ENCODE measurements at places on chromosomes 12 and 14. TPM values are rescaled to one million over a fixed set of nuclear protein-coding genes. Genes with fewer than 3 reads are reported as not detected.

DNA sequence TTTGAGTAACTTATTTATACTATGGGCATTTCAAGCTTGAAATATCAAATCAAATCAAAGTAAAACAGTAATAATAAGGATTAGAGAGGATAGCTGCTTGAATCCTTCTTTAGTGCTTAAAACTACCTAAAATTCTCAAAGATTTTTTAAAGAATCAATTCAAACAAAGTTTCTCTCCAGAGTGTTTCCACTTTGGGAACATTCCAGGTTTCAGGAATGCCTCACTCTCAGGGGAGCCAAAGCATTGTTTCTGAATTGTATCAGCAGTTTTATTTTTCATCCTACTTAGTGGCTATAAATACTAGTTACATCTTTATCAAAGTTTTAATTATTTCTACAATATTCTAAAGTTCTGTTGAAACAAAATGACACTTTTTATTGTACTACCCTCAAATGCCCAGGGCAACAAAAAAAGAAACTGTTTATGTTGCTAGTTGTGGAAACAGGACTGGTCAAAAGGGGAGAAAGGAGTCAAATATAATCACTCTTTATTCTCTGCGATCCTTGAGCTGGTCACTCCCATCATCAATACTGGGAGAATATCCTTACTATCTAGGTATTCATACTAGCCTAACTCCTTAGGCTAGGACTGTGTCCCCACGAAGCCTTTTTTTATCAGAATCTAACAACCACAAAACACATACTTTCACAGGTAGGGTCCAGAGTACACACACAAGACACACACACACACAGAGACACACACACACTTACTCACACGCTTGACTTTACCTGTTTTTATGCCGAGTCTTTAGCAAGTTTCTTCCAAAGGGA, 598 bp downstream of the RASSF9 start:
- DNase-seq: no peak

DNA sequence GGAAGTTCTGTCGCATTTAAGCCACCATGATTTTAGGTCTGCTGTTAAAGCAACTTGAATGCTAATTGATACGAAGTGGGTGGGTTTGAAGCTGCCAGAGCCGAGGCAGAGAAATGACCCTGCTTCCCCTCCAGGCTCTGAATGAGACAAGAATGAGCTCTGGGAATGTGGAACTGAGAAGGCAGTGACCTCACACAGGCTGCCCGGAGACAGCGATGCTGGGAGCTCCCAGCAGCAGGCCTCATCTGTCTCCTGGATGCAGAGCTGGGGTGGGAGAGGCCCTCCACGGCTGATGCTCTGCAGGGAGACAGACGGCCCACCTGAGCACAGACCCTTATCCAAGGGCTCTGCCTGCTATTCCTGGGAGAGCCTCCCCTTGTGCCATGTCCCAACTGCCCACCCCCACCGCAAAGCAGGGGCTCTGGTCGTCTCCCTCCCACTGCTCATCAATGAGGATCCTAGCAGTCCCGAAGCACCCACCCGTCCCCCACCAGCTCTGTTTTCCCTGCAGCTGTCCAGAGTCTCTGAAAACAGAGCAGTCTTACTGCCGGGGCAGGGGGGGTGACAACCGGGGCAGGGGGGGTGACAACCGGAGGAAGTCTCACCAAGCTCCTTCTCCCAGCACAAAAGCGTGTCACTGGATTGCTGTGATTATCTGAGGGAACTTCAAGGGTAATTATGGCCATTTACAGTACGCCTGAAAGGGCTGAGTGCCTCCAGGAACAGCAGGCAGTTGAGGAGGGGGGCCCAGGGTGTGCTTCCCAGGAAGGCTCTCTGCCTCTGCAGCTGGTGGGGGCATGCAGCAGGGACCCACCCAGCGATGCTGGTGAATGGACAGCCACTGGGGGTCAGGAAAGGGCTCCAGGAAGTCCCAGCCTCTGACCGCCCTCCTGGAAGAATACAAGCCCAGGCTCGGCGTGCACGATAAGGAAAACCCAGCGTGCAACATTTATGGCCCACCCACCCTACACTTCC, 67.8 kb downstream of the CHGA start:
- DNase-seq: no peak

DNA sequence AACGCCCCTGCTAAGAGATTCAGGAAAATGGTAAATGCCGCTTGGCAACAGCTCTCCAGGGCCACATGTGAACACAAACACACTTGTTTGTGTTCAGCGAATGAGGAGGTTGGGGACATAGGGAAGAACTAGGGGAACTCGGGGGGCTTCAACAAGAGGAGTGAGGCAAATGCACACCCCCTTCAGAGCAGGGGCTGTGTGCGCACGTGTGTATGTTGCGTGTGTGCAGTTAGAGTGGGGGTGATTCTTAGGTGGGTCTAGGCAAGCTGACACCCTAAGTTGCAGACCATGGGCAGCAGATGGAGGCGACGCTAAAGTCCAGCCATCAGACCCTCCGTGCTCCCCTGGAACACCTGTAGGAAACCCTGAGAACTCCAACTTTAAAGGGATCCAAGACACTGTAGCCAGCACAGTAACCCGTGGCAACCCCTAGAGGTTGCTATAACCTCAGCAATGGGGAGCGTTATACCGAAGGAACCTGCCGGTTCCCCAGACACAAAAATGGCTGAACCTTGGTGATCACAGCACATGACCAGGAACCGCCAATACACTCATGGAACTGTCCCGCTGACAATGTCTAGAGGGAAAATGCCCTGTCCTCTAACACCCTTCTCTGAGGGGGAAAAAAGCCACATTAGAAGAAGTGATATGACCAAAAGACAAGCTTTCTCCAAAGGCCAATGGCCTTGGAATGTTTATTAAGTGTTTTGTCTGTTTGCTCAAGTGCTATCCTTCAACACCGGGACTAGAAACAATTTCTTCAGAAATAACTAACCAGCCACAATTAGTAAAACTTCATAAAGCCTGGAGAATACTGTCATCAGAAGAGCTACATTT, 86.5 kb upstream of the CEP83 start:
- DNase-seq: peak; percentile 47

IFNG gene
- polyA plus RNA-seq: 6.4 TPM

SPX gene
- not detected for polyA plus RNA-seq
